ENCODE measurements at places on chromosomes 16 and 17. TPM values are rescaled to one million over a fixed set of nuclear protein-coding genes. Genes with fewer than 3 reads are reported as not detected.

DNA sequence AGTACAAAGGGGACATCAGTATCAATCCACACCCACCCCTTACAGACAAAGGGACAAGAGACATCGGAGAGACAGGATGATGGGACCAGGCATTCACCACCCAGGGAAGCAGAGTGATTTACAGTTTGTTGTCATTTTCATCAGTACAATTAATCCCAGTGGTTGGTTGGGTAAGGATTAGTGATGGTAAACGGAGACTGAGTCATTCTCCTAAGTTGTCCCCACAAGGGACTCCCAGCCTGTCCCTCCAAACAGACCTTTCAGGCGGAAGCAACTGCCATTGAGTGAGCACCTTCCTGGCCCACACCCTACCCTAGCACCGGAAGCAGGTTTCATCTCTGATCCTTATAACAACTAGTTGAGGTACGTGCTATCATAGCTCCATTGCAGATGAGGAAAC is 11.2 kb downstream of the PPL start:
- no peak for DNase-seq

DNA sequence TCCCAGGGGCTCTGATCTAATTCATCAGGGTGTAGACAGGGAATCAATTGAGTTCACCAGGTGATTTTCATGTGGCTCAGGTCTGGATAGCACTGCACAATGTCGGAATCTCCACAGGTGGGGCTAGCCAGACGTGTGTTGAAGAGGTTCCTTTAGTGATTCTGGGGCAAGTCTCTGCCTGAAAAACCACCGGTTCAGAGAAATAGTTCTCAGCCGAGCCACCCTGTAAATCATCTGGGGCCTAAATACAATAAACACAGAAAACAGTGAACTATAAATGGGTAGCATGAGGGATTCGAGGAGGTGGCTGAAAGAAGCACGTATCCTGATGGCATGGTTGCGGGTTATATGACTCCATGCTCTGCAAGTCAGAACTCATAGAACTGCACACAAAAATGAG is 21.3 kb downstream of the ASPA start:
- DNase-seq: no peak

GRCh38 chr17:32484628-32485027 is 2.2 kb upstream of the CDK5R1 start:
- no peak for DNase-seq

DNA sequence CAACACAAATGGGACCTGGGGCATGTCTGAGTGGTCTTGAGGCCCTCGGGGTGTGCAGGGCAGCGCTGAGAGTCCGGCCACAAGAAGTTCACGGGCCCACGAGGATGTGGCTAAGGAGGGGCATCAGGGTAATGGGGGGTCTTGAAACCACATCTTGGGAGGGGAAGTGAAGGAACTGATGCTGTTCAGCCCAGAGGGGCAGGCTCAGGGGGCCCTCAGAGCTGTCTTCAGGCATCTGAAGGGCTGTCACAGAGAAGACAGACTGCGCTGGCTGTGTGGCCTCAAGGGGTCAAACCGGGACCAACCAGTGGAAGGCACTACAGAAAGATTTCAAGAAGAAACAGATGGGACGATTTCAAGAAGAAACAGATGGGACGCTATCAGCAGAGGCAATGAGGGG is 45.1 kb downstream of the ZNF423 start:
- no peak for DNase-seq

DNA sequence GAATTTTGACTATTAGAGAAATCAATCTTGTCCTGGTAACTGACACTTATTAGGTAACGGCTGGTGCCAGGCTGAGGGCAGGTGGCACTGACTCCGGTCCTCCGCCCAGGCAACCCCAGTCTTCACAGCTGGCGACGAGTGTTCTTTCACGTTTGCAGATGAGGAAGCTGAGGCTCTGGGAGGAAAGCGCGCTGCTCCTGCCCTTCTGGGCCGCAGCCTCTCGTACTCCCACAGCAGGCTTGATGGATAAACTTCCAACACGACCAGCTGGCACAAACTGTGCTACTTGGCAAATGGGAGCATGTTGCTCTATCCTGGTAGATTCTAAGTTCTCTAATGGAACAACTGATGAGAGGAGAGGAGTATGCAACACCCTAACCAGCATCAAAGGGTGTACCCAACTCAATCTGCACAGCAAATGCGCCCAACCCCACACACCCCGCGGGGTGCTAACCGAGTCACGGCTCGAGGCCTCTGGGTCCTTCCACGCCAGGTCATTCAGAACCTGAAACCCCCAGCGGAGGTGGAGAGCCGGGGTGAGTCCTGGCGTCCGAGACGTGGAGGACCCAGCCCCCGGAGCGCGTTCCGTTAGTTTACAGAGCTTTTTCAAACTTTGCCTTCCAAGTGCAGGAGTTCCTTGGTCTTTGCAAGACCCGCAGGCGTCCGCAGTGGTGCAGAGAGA is 477 bp upstream of the SLC47A1 start:
- no peak for DNase-seq

GRCh38 chr17:80517641-80518040 is 27.0 kb upstream of the RPTOR start:
- no peak for DNase-seq

- DNase-seq: no peak
These were observed 131.7 kb upstream of the HSBP1 start for GRCh38 chr16:83676086-83676485.

Gene SPNS3
- 1.9 TPM for total RNA-seq

Gene SDR42E2
- not detected for total RNA-seq

Gene HBA1
- not detected for total RNA-seq

Gene HOXB8
- 1.4 TPM for total RNA-seq

Gene MON1B
- 42.5 TPM for total RNA-seq

Measured in thoracic aorta (tissue), 2 donors.